T-helper 22 cell (primary cell): ENCODE measurements at places on chromosomes 12 and 14.

DNA sequence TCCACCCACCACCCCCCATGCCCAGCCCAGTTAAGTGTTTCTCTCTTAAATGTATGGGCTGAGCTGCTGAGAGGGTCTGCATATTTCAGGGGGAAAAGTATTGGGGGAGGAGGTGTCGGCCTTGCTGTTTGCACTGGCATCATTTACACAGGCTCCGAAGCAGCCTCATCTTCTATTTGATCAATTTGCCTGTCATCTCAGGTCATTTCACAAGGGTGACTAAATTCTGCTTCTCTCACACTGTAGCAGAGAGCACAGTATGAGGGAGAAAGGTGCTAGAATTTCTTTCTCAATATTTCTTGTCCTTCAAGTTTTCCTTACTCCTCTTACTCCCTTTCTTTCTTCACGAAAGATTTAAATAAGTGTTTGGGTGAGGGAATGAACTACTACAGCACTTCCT, 135.9 kb downstream of the AACS start:
- no peak for DNase-seq

- no peak for DNase-seq
These were observed 883 bp upstream of the MYL2 start for GRCh38 chr12:110921262-110921661.

GRCh38 chr12:98838231-98838647, 193.1 kb downstream of the APAF1 start:
- DNase-seq = no peak

- no peak for DNase-seq
These were observed 86.6 kb upstream of the OTX2 start for GRCh38 chr14:56896922-56897321.

DNA sequence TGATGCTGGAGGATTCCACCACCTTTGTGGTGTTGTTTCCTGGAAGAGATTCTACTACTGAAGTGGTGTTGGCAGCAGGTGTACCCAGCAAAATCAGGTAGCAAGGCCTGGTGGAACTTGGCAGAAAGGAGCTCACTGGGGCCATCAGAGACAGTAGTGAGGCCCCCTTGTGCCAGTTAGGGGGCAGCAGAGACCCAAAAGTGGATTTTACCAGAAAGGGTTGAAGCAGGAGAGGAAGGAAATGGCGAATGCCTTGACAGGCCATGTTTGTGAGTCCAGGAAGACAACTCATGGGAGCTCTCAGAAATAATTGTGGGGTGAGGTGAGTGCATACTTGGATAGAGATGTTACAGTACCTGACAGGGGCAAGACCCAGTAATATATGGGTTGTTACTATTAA, 137.7 kb upstream of the FGD4 start:
- no peak for DNase-seq

DNA sequence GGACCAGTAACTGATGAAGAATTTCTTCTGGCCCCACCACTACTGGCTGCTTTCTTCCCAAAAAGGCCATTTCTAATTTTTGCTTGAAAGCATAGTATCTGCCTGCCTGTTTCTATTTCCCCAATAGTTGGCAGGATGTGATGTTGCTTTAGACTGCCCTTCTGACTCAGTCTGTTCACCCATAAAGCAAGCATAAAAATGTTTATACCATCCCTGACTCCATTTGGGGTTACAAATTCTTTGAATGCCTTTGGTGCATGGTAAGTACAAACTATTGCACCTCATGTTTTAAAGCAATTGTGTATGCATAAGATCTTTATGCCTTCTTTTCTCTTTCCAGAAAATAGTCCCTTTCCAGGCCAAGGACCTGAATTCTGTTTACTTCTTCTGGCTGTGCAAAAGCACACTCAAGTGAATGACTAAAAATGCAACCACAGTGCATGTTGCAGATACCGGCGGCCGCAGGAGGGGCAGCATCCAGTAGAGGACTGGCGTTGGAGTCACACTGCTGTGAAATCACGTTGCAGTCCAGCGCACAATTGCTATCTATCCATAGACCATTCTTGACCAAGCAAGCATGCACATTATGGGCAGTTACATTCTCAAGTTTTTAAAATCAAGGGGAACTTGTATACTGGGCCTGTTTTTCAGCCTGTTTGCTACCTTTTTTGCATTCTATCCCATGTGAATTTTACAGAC, 82.4 kb downstream of the SLC5A8 start:
- DNase-seq = no peak

GRCh38 chr12:45988264-45988663, 2.1 kb downstream of the SCAF11 start:
- no peak for DNase-seq

DNA sequence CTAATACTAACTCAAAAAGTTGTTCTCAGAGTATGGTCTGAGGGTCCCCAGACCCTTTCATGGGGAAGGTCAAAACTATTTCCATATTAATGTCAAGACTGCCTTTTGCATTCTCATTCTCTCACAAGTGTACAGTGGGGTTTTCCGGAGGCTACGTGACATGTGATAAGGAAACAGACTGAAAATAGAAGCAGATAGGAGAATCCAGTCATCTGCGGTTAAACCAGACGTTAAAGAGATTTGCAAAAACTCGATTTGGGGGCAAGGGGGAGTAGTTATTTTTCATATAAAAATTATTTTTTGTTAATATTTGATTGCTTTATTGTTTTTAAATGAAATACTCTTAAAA, 1.0 kb upstream of the NAP1L1 start:
- peak; percentile 45 for DNase-seq

GRCh38 chr12:52081263-52081733, 1.8 kb downstream of the SMIM41 start:
- DNase-seq = no peak

DNA sequence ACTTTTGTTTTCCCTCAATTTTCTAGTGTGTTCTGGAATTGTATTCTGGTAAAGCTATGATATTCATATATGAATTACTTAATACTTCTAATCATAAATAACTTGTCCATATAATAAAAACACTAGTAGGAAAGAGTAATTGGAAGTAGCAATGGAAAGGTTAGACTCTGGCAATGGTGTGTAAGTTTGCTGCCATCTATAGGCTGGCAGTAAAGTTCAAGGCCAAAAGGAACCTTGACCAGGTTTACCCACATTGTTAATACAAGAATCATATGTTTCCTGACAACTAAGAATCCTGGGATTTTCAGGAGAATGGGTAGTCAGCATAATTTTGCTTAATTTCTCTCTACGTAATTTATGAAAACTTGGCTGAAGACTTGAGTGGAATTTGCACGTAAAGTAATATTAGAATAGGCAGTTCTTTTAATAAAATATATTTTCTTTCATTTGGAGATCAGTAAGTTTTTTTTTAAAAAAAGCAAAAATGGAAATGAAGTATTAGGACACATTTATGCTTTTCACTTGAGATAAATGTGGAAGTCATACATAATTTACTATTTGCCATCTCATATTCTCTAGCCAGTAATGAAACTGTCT, 926.7 kb downstream of the GALC start:
- DNase-seq = no peak

DNA sequence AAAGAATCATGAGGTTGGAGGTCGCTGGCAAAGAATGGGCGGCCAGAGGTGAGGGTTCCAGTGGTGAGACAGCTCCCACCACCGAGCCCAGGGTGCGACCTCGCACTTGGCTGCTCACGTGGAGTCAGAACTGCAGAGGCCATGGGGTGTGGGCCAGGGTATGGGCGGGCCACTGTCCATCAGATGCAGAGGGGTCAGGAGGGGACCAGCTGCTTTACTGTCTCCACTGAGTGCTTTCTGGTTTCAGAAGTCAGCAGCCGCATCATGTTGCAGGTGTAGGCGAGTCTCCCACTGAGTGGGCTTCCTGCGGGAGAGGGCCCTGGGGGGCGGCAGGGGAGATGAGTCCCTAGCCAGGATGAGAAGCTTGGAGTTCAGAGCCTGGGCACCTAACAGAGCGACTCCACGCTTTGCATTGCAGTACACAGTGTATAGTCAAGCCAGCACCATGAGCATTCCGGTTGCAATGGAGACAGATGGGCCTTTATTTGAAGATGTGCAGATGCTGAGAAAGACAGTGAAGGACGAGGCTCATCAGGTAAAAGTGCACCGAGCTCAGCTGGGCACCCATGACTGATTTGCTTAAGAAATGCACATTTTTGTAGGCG, 46.9 kb upstream of the DYNC1H1 start:
- DNase-seq = no peak

- DNase-seq = no peak
These were observed 7.4 kb downstream of the OAS2 start for GRCh38 chr12:112985642-112986290.
